Sigmoid colon (tissue), 7 donors: ENCODE measurements at places on chromosomes 13 and 19. TPM values are rescaled to one million over a fixed set of nuclear protein-coding genes. Genes with fewer than 3 reads are reported as not detected.

The KIR3DL2 gene
- total RNA-seq, result not detected

The SBK2 gene
- total RNA-seq, result not detected

The ASPDH gene
- total RNA-seq, result not detected

The MRI1 gene
- total RNA-seq, result 47.9 TPM

The DENND1C gene
- total RNA-seq, result 2.0 TPM

The CCNA1 gene
- 0.33 TPM for total RNA-seq

The FOXA3 gene
- not detected for total RNA-seq

The KLK15 gene
- not detected for total RNA-seq

The MYBPC2 gene
- not detected for total RNA-seq

The SHISA7 gene
- 0.28 TPM for total RNA-seq

The F2RL3 gene
- total RNA-seq, result 1.9 TPM

The SPACA6 gene
- 35.3 TPM for total RNA-seq

The PBX4 gene
- total RNA-seq, result not detected

The NKG7 gene
- 1.2 TPM for total RNA-seq

The SLC6A16 gene
- total RNA-seq, result 3.0 TPM

The GPC5 gene
- total RNA-seq, result 3.0 TPM

The CEACAM3 gene
- total RNA-seq, result not detected

The RELB gene
- total RNA-seq, result 3.9 TPM

The RDH8 gene
- total RNA-seq, result not detected

The CPAMD8 gene
- 2.4 TPM for total RNA-seq

The IGFL3 gene
- total RNA-seq, result not detected

The KIR2DL1 gene
- total RNA-seq, result not detected

The F7 gene
- total RNA-seq, result not detected

The ZIM2 gene
- total RNA-seq, result 0.83 TPM

The CBARP gene
- total RNA-seq, result 0.36 TPM

The KL gene
- total RNA-seq, result 6.4 TPM

The NDUFA7 gene
- 21.0 TPM for total RNA-seq

The FFAR1 gene
- not detected for total RNA-seq

The SOX1 gene
- not detected for total RNA-seq

The ZNF208 gene
- total RNA-seq, result 9.5 TPM

The PSG7 gene
- total RNA-seq, result not detected

The EBI3 gene
- total RNA-seq, result 3.9 TPM

The SMAD9 gene
- total RNA-seq, result 21.7 TPM

The ZNF560 gene
- not detected for total RNA-seq

The LHFPL6 gene
- 56.6 TPM for total RNA-seq

The PSG3 gene
- not detected for total RNA-seq

The CADM4 gene
- total RNA-seq, result 21.7 TPM

The NDUFA11 gene
- 447 TPM for total RNA-seq

The ZNF615 gene
- total RNA-seq, result 18.9 TPM

The IL4I1 gene
- total RNA-seq, result 0.66 TPM

The NBEA gene
- 47.6 TPM for total RNA-seq

The CNFN gene
- not detected for total RNA-seq

The ZIC2 gene
- total RNA-seq, result not detected

The ZNF547 gene
- 2.2 TPM for total RNA-seq
